Erythroblast (primary cell): ENCODE measurements at places on chromosomes 13 and 19.

- DNase-seq: no peak
Measured at GRCh38 chr13:114074671-114075315, 57.6 kb downstream of the RASA3 start.

GRCh38 chr13:49297338-49297737 is 49.6 kb downstream of the CDADC1 start:
- DNase-seq: no peak

DNA sequence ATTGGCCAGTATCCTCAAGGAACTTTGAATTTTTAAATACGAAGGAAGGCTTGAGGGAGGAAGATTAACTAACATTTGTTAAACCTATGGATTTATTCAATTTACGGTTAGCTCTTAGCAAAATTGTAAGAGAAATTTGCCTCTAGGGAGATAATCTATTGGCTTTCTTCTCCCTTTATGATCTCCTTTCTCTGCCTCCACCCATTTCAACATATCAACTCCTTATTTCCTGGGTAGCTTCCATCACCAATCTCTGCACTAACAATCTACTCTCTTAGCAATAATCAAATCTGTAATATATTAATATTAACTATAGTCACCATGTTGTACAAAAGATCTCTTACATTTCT is 233.9 kb upstream of the CSNK1A1L start:
- no peak for DNase-seq

GRCh38 chr13:75938811-75939560 is 302.9 kb downstream of the LMO7 start:
- DNase-seq: no peak

- DNase-seq: no peak
Measured at GRCh38 chr13:108606424-108606823, 23.0 kb upstream of the MYO16 start.

GRCh38 chr19:2010135-2010668 is 5.3 kb downstream of the BTBD2 start:
- no peak for DNase-seq

- no peak for DNase-seq
Measured at GRCh38 chr19:40335855-40336600, 12.2 kb downstream of the C19orf47 start.

- DNase-seq: no peak
Measured at GRCh38 chr13:70585109-70585508, 476.9 kb upstream of the KLHL1 start.

DNA sequence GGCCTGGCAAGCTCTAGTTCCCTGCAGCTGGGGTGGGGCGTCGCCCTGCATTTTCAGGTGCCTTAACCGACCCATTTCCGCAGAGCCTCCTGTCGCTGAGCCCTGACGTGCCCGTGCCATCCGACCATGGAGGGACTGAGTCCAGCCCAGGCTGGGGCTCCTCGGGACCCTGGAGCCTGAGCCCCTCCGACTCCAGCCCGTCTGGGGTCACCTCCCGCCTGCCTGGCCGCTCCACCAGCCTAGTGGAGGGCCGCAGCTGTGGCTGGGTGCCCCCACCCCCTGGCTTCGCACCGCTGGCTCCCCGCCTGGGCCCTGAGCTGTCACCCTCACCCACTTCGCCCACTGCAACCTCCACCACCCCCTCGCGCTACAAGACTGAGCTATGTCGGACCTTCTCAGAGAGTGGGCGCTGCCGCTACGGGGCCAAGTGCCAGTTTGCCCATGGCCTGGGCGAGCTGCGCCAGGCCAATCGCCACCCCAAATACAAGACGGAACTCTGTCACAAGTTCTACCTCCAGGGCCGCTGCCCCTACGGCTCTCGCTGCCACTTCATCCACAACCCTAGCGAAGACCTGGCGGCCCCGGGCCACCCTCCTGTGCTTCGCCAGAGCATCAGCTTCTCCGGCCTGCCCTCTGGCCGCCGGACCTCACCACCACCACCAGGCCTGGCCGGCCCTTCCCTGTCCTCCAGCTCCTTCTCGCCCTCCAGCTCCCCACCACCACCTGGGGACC is 1.2 kb downstream of the ZFP36 start:
- DNase-seq: peak; percentile 57

GRCh38 chr13:76948149-76948548 is at the start of gene ACOD1:
Gene ACOD1 (plus strand): TSS chr13:76948511. CDS start chr13:76948559, 48 bp downstream.
- no peak for DNase-seq

DNA sequence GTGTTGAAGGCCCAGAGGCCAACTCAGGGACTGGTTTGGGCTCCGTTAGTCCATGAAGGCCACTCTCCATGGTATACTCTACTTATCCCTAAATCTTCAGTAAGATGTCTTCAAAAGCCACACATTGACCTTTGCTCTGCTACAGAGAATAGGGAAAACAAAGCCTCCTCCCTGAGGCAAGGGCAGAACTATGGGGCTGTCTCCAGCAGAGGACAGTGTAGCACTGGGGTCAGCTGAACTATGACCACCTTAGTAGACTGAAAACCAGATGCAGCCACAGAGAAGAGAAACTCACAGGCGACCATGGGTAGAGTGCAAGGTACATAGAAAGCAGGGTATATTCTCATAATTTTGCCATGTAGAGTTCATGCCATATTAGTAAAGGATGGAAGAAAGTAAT is 587.4 kb downstream of the LMO7 start:
- DNase-seq: peak; percentile 1

DNA sequence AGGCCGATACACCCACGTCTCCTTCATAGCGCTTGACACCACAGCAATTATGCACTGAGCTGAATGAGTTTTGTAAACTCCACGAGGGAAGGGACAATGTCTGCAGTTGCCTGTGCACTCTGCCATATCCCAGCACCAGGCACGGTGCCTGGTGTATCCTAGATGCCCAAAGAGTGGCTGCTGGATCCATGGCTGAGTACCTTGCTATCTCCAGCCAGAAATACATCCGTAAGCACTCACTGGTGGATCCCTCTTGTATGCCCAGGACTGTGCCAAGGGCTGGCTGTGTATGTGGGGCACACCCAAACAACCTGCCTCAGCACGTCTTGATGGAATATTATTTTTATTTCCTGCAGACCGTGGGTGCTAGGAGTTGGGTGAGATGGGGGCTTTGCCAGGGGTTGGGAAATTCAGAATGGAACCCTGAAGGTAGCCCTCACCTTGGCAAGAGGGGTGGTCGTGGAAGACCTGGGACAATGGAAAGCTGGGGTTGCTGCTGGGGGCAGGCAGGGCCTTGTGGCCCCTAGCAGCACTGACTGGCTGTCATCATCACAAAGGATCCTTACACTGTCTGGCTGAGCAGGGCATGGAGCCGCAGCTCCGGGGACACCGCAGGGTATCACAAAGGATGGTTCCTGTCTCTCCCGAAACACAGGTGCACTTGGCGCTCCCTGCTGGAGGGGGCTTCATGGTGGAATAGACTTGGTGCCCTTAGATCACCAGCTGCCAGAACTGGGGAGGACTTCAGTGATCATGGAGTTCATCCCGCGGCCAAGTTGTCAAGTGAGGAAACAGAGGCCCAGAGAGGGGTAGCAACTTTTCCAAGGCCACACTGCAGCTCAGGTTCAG is 131.3 kb downstream of the URI1 start:
- no peak for DNase-seq
